ENCODE measurements at places on chromosomes 5 and 9. TPM values are rescaled to one million over a fixed set of nuclear protein-coding genes. Genes with fewer than 3 reads are reported as not detected.
A peak's percentile ranks its signal among the peaks of the same experiment; 100 is the strongest.

DNA sequence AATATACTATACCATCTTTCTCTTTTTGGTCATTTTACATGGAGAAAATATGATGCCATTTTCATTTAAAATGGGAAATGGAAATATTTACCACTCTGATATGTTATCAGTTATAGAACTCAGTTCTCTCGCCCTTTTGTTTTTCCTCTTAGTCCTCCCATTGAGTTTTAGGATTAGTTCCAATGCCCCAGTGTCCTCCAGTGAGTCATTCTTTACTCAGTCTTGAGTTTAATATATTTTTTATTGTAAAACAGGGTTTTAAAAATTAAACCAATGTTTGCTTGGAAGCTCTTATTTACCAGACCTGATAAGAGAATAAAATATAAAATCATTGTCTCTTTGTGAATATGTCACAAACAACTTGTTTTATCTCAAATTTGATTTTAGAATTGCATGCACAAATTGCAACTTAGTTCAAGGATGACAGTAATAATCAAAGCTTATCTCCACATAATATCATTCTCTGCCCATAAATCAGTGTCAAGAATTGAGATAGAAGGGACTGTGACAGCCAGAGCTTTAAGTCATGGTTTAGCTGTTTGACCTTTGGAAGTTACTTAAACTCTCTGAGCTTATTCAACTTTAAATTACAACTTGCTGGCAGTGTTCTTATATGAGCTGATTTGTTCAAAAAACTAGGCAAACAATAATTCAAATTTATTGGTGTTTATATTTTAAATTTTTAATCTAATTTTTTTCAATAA, 166.4 kb downstream of the PAM start:
- DNase-seq, result no peak

The LRRC19 gene
- not detected for total RNA-seq

The FBP1 gene
- total RNA-seq, result 0.21 TPM

- no peak for DNase-seq
Measured at GRCh38 chr9:88754886-88755285, 219.9 kb downstream of the NXNL2 start.

- no peak for DNase-seq
Measured at GRCh38 chr5:33102551-33102950, 338.2 kb upstream of the TARS1 start.

The CEL gene
- total RNA-seq, result 2.4 TPM

The SHOC1 gene
- total RNA-seq, result not detected

- peak; percentile 51 for DNase-seq
Measured at GRCh38 chr5:180126716-180127681, 55.4 kb upstream of the RNF130 start.

DNA sequence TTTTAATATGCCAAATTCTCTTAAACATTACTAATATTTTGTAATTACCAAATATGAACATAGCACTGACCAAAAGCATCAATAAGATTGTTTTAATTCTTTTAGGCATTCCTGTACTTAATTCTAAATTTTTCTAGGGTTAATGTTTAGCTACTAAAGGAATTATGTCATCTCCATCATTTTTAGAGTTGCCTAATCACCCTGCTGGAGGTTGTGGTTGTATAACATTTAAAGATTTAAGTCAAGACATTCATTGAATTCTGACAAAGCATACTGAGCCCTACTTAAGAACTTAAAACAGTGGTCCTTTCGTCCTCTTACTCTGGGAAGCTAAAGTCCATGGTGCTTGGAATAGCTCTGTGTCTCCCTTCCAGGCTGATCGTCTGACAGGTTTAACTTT, 28.1 kb upstream of the DAB2 start:
- DNase-seq, result no peak

DNA sequence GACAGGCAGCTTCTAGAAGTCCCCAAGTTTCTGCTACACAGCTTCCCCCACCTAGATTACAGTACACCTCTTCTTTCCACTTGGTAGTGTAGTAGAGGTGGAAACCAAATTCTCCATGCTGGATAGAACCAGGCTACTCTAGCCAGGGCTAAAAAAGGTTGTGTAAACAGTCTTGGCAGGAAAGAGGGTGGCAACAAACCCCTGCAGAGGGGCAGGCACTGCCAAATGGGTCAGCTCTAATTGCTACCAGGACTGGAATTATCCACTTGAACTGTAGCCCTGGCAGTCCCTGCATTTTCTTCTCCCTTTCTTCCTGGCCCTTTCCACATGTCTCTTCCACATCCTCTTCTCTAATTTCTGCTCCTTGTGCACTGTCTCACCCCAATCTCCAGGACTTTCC, 24.8 kb downstream of the RANBP3L start:
- DNase-seq, result no peak

The CARD6 gene
- 3.4 TPM for total RNA-seq

- no peak for DNase-seq
Measured at GRCh38 chr5:58755397-58755796, 172.5 kb downstream of the RAB3C start.

The PCDHB3 gene
- not detected for total RNA-seq

The ZDHHC21 gene
- 5.9 TPM for total RNA-seq

DNA sequence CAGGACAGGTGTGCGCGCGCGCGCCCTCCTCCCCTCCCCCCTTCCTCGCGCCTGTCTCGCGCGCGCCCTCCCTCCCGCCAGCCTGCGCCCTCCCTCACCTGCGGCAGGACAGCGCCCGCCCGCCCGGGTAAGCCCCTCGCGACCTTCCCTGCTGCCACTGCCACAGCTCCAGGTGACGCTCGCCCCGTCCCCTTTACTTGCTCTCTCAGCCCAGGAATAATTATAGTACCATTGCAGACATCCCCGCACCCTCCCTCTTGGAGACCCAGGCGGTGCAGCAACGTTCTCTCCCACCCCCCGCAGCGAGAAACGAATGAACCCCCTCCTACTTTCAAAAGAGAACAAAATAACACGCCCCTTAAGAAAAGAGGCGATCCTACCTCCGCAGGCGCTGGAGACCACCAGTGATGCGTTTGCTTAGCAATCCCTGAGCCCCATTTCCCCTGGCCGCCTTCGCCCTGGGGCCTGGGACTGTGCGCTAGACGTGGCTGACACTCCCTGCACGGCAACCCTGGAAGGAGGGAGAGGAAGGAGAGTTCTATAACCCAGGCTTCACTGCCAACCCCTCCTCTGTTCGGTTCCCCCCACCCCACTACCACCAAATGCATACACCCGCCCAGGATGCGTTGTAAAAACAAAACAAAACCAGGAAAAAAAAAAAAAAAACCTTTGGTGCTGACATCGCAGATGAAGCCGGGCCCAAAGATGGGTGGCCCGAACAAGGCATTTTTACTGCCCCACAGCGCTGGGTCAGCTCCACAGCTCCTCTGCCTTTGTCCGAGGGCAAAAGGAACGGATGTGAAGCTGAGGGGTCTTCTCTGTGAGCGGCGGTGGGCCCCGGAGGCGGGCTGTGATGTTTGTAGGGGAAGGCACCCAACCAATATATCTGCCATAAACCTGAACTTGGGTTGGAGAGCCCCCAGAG, 5.6 kb upstream of the PURA start:
- peak; percentile 42 for DNase-seq

DNA sequence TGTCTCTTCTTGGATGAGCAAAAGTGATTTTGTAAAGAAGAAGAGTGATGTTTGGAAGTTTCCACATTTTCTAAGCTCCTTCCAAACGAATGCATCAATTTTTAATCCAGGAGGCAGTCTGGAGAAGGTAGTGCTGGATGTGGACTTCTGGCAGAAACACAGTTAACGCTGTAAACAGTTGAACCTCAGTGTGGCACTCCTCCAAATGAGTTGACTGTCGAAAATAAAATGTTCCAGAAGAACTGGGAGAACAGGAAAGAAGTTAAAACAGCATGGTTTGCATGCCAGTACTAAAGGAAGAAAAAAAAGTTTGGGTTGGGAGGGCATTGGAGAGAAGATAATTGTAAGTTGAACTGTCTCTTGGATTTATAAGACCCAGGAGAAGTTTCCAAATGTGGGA, 6.5 kb downstream of the ZNF462 start:
- no peak for DNase-seq

DNA sequence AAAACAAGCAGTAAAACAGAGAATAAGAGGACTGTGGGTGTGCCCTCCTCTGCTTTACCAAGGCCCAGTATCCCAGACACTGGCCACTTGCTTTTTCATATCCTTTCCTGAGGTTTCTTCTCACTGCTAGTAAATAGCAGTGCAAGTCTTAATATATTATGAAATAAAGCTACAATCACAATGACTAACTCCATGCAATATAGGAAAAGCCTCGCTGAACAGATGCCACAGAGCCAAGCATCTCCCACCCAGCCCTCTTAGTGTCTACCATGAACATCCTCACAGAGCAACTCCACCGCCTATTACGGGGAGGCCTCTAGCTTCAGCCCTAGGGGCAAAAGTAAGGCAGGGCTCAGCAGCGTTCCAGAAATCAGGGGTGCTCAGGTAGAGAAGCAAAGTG, 130.7 kb upstream of the LHFPL2 start:
- DNase-seq, result no peak

DNA sequence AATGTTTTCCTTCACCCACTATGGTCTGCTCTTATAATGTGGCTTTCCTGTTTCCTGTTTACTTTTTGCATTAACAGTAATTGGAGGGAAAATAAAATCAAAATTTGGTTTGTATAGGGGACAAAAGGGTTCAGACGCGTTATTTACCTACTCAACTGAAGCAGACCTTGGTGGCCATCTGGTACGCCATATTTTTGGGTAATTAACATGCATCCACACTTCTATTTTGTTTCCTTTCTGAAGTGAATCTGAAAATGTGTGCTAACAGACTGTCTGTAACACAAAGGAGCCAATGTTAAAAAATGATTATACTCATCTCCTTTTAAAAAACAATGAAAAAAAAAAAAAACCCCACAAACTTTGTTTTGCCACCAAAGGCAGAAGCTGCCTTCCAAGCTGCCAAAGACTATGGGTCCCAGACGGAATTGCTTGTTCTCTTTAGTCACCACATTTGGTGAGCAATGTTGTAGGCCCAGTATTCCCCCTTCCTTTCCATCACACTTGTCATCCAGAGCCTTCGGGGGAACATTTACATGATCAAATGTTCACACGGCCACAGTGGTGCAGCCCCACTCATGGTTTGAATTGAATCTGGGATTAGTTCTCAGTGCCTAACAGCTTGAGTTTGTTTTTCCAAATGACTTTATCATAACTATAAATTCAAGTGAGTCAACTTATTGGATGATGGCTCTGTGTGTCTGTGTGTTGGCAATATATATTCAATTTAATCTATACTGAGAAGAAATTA, 323.7 kb upstream of the CD180 start:
- DNase-seq, result no peak

The NR5A1 gene
- total RNA-seq, result not detected

DNA sequence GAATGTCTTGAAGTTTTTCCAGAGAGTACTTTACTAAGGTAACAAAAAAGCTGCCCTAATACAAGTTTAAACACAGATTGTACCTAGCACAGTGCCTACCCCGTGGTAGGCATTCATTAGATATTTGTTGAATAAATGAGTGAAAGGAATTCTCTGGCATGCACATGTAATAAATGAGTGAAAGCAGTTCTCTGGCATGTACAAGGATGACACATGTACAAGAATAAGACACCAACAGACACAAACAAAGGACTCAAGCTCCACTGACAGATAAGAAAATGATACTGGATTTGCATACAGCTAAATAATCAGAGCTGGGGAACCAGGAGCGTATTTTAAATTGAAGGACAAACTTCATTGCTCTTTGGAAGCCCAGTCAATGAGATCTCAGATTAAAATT, 535.8 kb downstream of the EFNA5 start:
- no peak for DNase-seq

- DNase-seq, result no peak
Measured at GRCh38 chr9:137606005-137606621, 627 bp downstream of the ARRDC1 start.

The CNTFR gene
- total RNA-seq, result not detected

DNA sequence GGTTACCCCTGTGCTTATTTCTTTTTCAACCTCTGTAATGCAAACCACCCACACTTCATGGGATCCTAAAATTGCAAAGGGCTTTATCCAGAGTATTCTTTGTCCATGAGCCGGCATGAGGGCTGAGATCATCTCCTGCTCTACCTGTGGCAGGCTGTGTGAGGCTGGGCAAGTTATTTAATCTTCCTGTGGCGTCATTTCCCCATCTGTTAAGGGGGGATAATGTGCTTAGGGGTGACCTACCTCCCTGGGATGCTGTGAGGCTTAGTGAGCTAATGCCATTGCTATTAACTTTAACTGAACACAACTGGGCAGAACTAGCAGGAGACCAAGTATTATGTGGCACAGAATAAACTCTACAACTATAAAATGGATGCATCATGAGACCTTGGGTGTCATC, 17.0 kb downstream of the FRMPD1 start:
- no peak for DNase-seq

DNA sequence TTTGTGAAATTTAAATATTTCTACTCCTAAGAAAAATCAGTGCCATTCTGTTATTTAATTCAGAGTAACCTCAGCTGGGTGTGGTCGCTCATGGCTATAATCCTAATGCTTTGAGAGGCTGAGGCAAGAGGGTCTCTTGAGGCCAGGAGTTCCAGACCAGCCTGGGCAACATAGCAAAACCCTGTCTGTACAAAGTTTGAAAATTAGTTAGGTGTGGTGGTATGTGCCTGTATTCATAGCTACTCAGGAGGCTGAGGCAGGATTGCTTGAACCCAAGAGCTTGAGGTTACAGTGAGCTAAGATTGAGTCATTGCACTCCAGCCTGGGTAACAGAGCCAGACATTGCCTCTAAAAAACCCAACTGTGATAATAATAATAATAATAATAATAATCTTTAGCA, 44.8 kb upstream of the CNTLN start:
- no peak for DNase-seq

- no peak for DNase-seq
Measured at GRCh38 chr5:122332599-122333555, 20.8 kb downstream of the SNCAIP start.

DNA sequence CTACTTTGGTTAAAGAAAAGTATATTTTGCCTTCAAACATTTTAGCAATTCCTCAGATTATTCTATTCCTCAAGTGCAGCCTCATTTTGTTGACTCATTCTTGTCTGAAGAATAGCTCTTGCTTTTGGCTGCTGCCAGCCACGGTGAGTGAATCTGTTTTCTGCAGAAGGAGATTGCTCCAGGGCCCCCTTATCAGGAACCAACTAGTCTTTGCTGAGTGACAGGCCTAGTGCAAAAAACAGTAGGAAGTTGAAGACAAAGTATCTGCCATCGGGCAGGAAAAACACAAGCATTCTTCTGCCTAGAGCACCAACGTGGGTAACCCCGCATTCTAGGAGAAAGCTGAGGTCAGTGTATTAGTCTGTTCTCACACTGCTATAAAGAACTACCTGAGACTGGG, 42.3 kb downstream of the ZNF883 start:
- DNase-seq, result no peak

GRCh38 chr5:122300374-122300773, 11.7 kb upstream of the SNCAIP start:
- no peak for DNase-seq

- no peak for DNase-seq
Measured at GRCh38 chr5:71014176-71014575, 11.0 kb downstream of the NAIP start.

The KCTD16 gene
- total RNA-seq, result 0.08 TPM

DNA sequence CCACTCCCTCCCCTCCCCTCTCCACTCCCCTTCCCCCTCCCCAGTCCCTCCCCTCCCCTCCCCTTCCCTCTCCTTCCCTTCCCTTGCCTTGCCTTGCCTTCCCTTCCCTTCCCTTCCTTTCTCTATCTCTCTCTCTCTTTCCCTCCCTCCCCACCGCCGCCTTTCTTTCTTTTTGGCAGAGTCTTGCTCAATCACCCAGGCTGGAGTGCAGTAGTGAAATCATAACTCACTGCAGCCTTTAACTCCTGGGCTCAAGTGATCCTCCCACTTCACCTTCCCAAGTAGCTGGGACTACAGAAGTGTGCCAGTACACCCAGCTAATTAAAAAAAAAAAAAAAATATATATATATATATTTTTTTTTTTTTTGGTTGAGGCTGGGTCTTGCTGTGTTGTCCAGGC, 45.5 kb downstream of the IL31RA start:
- DNase-seq, result no peak

The AMBP gene
- not detected for total RNA-seq
